ENCODE measurements at places on chromosomes 11 and 22.

- H3K27me3 ChIP-seq, result no peaks in the 10 kb centered on the region
- no peak for DNase-seq
- peak overlapping the region; percentile 90 for H3K4me3 ChIP-seq
- H3K36me3 ChIP-seq, result peaks cover 70% of the 10 kb centered on the region
- peak overlapping the region; percentile 98 for H3K27ac ChIP-seq
These were observed 8.3 kb downstream of the CYB561A3 start for GRCh38 chr11:61353131-61354067.

DNA sequence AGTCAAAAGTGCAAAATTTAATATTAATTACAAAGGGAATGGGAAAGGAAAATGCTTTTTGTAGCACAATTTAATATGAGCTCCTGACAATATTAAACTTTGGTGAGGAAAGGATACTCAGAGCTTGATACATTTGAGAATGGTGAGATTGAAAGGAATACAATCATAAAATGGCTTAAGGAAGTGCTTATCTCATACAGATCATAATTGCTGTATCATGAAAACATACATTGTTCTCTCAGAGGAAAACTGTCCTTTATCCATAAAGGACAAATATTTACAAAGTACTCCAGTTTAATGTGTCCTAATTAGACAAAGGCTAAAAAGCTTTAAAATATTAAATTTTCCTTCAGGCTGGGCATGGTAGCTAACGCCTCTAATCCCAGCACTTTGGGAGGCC, 260.4 kb downstream of the TMEM135 start:
- DNase-seq, result no peak
- H3K27ac ChIP-seq, result no peak overlapping the region
- no peaks in the 10 kb centered on the region for H3K27me3 ChIP-seq
- no peaks in the 10 kb centered on the region for H3K4me1 ChIP-seq

DNA sequence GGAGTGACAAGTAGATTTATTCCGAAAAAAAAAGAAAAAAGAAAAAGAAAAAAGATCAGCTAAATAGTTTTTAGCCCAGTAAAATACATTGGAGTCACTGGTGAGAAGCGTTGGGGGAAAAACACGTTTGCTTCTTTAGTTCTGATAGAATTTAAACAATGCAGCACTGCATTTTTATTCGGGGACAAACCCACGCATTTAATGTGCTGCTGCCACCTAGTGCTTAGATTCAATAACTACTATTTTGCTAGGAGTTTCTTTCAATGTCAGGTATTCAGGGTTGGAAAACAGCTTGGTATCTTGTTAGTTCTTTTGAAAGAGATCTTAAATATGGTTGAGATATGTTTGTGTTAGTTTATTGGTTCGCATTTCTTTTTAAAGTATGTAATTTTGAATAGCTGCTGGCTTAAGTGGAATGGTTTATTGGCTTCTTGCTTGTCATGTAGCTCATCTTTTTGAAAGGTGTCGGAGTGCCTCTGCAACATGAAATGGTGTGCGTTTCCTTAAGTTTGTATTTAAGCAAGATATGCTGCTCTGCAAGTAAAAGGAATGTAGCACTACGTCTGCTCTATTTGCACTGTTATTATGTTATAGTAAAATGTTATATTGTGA, 41.9 kb downstream of the SVIP start:
- no peak overlapping the region for H3K4me3 ChIP-seq
- peaks cover 3% of the 10 kb centered on the region for H3K27me3 ChIP-seq
- DNase-seq, result no peak
- no peak overlapping the region for H3K27ac ChIP-seq
- H3K4me1 ChIP-seq, result no peaks in the 10 kb centered on the region
- no peaks in the 10 kb centered on the region for H3K36me3 ChIP-seq

GRCh38 chr11:109783840-109784239, 309.4 kb upstream of the ZC3H12C start:
- no peaks in the 10 kb centered on the region for H3K27me3 ChIP-seq
- H3K36me3 ChIP-seq, result no peaks in the 10 kb centered on the region
- H3K4me1 ChIP-seq, result no peaks in the 10 kb centered on the region
- H3K27ac ChIP-seq, result no peak overlapping the region

GRCh38 chr11:79488286-79488685, 47.5 kb upstream of the TENM4 start:
- no peak overlapping the region for H3K27ac ChIP-seq
- H3K27me3 ChIP-seq, result peaks cover 3% of the 10 kb centered on the region
- H3K4me1 ChIP-seq, result peaks cover 2% of the 10 kb centered on the region
- no peaks in the 10 kb centered on the region for H3K36me3 ChIP-seq

GRCh38 chr11:33646629-33647028, 54.0 kb downstream of the C11orf91 start:
- no peak overlapping the region for H3K27ac ChIP-seq
- no peak overlapping the region for H3K4me3 ChIP-seq
- H3K27me3 ChIP-seq, result peaks cover 5% of the 10 kb centered on the region
- no peaks in the 10 kb centered on the region for H3K4me1 ChIP-seq
- H3K36me3 ChIP-seq, result no peaks in the 10 kb centered on the region
- no peak for DNase-seq

GRCh38 chr11:66112601-66113499, 42.8 kb downstream of the PACS1 start:
- H3K36me3 ChIP-seq, result peaks cover 5% of the 10 kb centered on the region
- peaks cover 96% of the 10 kb centered on the region for H3K4me1 ChIP-seq

GRCh38 chr11:69540118-69541000, 58.9 kb downstream of the LINC01488 start:
- peaks cover 9% of the 10 kb centered on the region for H3K4me1 ChIP-seq
- H3K4me3 ChIP-seq, result no peak overlapping the region
- H3K27me3 ChIP-seq, result peaks cover 2% of the 10 kb centered on the region

DNA sequence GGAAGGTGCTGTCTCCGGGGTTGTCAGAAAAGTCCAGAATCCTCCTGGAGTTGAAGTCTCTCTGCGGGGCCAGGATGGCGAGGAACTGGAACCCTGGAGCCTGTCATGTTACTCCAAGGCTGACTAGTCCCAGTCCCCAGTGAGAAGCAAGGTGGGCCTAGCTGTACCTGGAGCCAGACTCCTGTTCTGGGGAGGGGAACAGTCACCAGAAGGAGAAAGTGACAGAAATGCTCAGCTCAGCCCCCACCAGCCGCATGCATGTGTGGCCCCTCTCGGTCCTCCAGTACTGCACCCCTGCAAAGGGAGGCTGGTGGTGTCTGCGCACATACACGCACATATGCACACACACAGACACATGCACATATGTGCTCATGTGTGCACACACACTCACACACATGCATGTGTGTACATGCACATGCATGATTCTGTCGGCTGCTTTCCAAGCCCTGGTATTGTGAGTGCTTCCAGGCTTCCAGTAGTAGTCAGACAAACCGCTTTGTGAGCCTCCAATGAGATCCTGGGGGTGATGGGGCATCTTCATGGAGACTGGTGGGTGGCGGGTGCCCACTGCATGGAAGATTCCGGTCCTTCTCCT, 54.3 kb downstream of the RTL6 start:
- DNase-seq, result no peak
- H3K27me3 ChIP-seq, result no peaks in the 10 kb centered on the region
- H3K27ac ChIP-seq, result no peak overlapping the region
- H3K4me3 ChIP-seq, result no peak overlapping the region
- H3K4me1 ChIP-seq, result no peaks in the 10 kb centered on the region

All from activated B cell treated with CpG ODN at 0.5 μM for 24 hours (primary cell).